ENCODE measurements at places on chromosomes 7 and 10. TPM values are rescaled to one million over a fixed set of nuclear protein-coding genes. Genes with fewer than 3 reads are reported as not detected.

GRCh38 chr7:45084336-45084735 lies 4.4 kb downstream of the NACAD start:
- no peak overlapping the region for H3K4me3 ChIP-seq
- H3K27ac ChIP-seq: no peak overlapping the region
- no peaks in the 10 kb centered on the region for H3K27me3 ChIP-seq
- H3K36me3 ChIP-seq: no peaks in the 10 kb centered on the region
- H3K4me1 ChIP-seq: no peaks in the 10 kb centered on the region
- no peak for DNase-seq

- no peaks in the 10 kb centered on the region for H3K36me3 ChIP-seq
- no peaks in the 10 kb centered on the region for H3K27me3 ChIP-seq
- H3K4me1 ChIP-seq: no peaks in the 10 kb centered on the region
- no peak overlapping the region for H3K27ac ChIP-seq
- DNase-seq: no peak
These were observed 340.0 kb downstream of the ELMO1 start for GRCh38 chr7:37108615-37109014.

MEOX2 gene
- total RNA-seq: 0.50 TPM

- DNase-seq: peak; percentile 65
- no peaks in the 10 kb centered on the region for H3K27me3 ChIP-seq
- H3K36me3 ChIP-seq: peaks cover 19% of the 10 kb centered on the region
- H3K4me3 ChIP-seq: no peak overlapping the region
- no peaks in the 10 kb centered on the region for H3K4me1 ChIP-seq
These were observed 13.1 kb downstream of the CASP2 start for GRCh38 chr7:143300959-143301935.

DNA sequence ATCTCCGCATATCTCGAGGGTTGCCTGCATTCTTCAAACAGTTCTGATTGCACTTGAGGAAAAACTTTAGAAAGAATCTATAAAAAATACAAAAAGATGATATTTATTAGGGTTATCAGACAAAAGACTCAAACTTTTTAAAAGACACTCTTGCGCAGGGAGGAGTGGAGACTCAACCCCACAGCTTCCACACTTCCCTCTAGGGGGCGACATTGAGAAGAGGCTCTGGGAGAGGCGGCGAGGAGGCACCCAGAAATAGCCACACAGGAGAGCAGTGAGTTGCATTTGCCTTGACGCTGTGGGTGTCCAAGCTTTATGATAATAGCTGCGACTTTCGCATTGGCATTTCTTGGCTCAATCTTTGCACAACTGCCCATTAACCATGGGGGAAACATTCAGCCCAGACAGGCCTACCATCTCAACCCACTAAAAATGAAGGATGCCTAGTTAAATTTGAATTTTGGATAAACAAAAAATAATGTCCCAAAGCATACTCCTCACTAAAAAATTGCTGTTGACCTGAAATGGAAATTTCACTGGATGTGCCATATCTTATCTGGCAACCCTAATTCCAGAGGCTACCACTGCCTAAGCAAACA lies 86.2 kb downstream of the EBF3 start:
- no peak for DNase-seq
- no peaks in the 10 kb centered on the region for H3K36me3 ChIP-seq
- no peaks in the 10 kb centered on the region for H3K27me3 ChIP-seq
- no peak overlapping the region for H3K27ac ChIP-seq

DNA sequence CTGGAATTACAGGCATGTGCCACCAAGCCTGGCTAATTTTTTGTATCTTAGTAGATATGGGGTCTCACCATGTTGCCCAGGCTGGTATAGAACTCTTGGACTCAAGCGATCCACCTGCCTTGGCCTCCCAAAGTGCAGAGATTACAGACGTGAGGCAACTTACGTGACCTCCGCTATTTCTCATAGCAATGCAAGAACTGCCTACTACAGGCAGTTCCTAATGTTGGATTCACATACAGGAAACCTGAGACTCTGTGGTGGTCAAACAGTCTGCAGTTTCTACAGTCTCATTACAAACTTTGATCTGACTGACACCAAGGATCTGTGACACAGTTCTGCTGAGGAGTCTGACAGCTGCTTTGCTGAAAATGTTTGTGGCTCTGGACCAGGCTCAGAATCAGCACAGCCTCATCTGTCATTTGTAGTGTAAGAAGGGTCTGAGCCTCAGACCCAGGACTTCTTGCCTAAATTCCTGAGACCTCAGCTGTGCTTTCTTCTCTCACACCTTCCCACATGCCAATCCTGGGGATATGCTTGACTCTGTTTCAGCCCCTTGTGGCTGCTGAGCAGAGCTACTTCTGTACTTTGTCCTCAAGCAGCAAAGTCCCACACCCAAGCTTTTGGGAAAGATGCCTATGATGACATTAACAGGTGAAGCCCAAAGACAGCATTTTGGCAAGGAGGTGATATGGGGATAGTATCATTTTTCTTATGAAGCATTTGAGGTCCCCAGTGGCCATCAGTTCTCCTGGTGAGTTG lies 48.0 kb upstream of the CYP2C9 start:
- H3K4me1 ChIP-seq: no peaks in the 10 kb centered on the region
- no peak overlapping the region for H3K27ac ChIP-seq
- no peak for DNase-seq
- no peaks in the 10 kb centered on the region for H3K36me3 ChIP-seq
- no peak overlapping the region for H3K4me3 ChIP-seq

DNA sequence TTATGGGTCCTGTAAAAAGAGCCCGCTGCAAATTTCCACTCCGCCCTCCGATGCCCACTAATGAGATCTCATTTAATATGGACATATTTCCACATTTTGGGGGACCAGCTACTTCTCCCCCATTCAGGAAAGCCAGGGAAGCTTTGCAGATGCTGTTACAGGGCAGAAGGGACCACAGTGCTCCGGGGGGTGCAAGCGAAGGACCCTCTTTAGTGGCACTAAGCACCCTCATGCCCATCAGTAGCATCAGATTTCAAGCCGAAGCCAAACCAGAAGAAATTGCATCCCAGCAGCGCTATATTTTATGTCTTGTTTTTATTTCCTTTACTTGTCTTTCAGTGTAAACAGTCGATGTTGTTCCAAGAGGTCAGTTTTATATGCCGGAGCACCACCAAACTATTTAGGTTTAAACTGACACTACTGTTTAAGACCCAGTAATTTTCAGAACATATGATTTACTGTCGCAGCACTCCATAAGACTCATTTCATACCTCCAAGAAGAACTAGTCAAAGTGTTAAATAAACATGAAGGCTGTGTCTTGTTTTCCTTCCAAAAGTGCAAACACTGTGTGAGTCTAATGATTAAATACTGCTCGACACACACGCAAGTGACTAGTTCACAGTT lies 122.2 kb upstream of the MGMT start:
- DNase-seq: no peak
- H3K36me3 ChIP-seq: no peaks in the 10 kb centered on the region
- no peaks in the 10 kb centered on the region for H3K4me1 ChIP-seq
- H3K27me3 ChIP-seq: no peaks in the 10 kb centered on the region
- H3K4me3 ChIP-seq: no peak overlapping the region

GRCh38 chr7:47416492-47417480 lies 165.1 kb downstream of the TNS3 start:
- no peak overlapping the region for H3K4me3 ChIP-seq
- peak; percentile 50 for DNase-seq
- peaks cover 17% of the 10 kb centered on the region for H3K36me3 ChIP-seq
- H3K27ac ChIP-seq: no peak overlapping the region

DNA sequence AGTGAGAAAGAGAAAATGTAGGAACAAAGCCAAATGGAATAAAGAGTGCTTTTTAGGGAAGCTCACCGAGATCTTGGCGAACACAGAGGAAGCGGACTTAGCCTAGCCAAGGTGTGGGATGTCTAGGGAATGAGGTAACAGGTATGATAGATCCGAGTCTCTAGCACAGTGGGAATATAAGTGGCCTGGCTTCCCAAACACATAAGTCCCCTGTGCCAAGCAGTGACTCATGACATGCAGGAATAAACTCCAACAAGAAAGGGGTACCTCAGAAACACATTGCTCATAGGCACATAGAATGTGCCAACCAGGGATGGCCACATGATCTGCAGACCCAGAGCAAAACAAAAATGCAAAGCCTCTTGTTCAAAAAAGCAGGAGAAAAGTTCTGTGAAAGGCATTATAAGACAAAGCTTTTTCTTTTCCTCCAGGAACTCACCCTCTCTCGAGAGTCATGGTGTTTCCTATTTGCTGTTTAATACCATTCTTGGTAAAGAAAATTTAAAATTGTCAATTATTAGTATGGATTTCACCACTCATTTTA lies 542.5 kb downstream of the GATA3 start:
- H3K27me3 ChIP-seq: no peaks in the 10 kb centered on the region
- no peaks in the 10 kb centered on the region for H3K4me1 ChIP-seq
- H3K36me3 ChIP-seq: no peaks in the 10 kb centered on the region
- DNase-seq: no peak

- H3K4me1 ChIP-seq: no peaks in the 10 kb centered on the region
- H3K27me3 ChIP-seq: no peaks in the 10 kb centered on the region
- no peak overlapping the region for H3K4me3 ChIP-seq
- H3K27ac ChIP-seq: no peak overlapping the region
These were observed 70.1 kb upstream of the CABCOCO1 start for GRCh38 chr10:61592581-61592980.

DNA sequence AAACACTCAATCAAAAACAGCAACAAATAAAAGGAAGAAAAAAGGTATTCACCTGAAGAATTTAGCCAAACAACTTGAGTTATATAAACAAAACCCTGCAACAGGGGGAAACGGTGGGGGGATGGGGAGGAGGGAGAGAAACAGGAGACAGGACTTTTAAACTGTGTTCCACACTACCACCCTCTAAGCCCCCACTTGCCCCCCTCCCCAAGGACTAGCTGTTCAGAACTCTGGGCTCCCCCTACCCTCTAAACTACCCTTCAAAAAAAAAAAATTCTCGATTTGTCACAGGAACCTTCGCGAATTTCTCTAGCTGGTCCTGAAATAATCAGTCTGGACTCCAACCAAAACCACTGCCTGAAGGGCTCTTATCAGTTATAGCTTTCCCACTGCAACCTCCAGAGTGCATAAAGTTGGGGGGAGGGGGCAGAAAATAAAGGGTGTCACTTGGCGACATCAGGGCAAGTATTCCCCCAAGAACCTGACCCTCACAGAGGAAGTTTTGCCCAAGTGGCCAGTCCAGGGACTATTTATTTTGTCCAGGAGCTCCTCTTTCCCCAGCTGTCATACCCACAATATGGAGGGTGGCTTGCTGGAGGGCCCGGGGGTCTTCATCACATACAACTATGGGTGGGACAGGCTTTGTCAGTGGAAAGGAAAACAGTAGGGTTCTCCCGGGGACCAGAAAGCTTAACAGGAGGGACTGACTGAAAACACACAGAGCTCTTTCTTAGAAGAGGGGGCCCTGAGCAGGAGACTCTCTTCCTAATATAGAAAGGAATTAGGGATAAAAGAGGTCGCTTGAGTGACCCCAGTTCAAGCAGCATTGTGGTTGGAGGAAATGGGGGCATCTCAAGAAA lies 1.3 kb downstream of the UBE2H start:
- H3K27ac ChIP-seq: peak overlapping the region; percentile 86
- H3K4me3 ChIP-seq: peak overlapping the region; percentile 77
- no peaks in the 10 kb centered on the region for H3K36me3 ChIP-seq
- no peak for DNase-seq
- H3K4me1 ChIP-seq: peaks cover 12% of the 10 kb centered on the region
- H3K27me3 ChIP-seq: no peaks in the 10 kb centered on the region

GRCh38 chr10:58351616-58352578 lies 17.1 kb downstream of the UBE2D1 start:
- H3K27me3 ChIP-seq: no peaks in the 10 kb centered on the region
- H3K4me1 ChIP-seq: no peaks in the 10 kb centered on the region
- H3K36me3 ChIP-seq: no peaks in the 10 kb centered on the region
- no peak overlapping the region for H3K27ac ChIP-seq

- H3K4me3 ChIP-seq: no peak overlapping the region
- H3K36me3 ChIP-seq: no peaks in the 10 kb centered on the region
- H3K27ac ChIP-seq: no peak overlapping the region
- DNase-seq: no peak
- no peaks in the 10 kb centered on the region for H3K4me1 ChIP-seq
- peaks cover 2% of the 10 kb centered on the region for H3K27me3 ChIP-seq
These were observed 26.6 kb downstream of the TBXAS1 start for GRCh38 chr7:139855498-139856270.

- no peak overlapping the region for H3K27ac ChIP-seq
- H3K4me1 ChIP-seq: no peaks in the 10 kb centered on the region
- H3K4me3 ChIP-seq: no peak overlapping the region
- H3K36me3 ChIP-seq: no peaks in the 10 kb centered on the region
- DNase-seq: no peak
These were observed 93.9 kb downstream of the ADCYAP1R1 start for GRCh38 chr7:31146030-31146429.

GATA3 gene
- not detected for total RNA-seq

- H3K36me3 ChIP-seq: no peaks in the 10 kb centered on the region
- no peak for DNase-seq
- no peak overlapping the region for H3K4me3 ChIP-seq
- H3K4me1 ChIP-seq: no peaks in the 10 kb centered on the region
- H3K27ac ChIP-seq: no peak overlapping the region
These were observed 2.6 kb downstream of the MBL2 start for GRCh38 chr10:52769966-52770365.

GRCh38 chr7:139023076-139023475 lies 12.8 kb downstream of the ZC3HAV1L start:
- H3K36me3 ChIP-seq: peaks cover 8% of the 10 kb centered on the region
- peaks cover 2% of the 10 kb centered on the region for H3K4me1 ChIP-seq
- H3K27ac ChIP-seq: peak overlapping the region; percentile 8
- H3K27me3 ChIP-seq: no peaks in the 10 kb centered on the region

TRIM4 gene
- 35.4 TPM for total RNA-seq
